T-cell (primary cell): ENCODE measurements at places on chromosomes 2 and 18.

DNA sequence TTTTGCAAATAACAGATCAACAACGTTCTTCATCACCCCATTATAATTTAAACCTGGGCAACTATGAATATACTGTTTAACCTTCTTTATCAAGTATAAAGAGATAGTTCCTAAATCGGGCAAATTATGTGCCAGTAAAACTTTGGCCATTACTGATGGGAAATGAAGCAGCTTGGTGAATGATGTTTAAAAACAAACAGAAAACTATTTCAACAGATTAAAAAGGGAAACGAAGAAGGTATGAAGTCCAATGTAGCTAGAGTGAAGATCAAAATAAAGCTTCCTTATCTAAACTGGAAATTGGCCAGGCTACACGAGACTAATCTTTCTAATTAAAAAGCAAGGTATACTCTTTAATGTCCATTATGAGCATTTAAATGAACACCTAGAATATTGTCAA is 6.7 kb upstream of the RBBP8 start:
- no peak for DNase-seq

DNA sequence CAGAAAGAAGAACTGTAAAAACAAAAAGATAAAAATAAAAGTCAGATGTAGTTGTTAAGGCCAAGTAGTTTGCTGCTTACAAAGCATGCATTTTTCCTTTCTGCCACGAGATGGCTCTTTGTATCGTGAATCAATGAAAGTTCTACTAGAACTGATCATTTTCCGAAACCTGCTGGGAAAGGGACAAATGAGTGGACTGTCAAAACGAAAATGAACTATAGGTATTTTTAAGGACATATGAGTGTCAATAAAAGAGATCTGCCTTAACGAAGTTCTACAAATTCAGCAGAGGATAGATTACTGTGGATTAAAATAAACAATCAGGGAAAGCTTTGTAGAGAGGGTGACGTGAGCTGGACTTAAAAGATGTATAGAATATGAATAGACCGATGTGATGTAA is 15.0 kb upstream of the ELOA2 start:
- no peak for DNase-seq

DNA sequence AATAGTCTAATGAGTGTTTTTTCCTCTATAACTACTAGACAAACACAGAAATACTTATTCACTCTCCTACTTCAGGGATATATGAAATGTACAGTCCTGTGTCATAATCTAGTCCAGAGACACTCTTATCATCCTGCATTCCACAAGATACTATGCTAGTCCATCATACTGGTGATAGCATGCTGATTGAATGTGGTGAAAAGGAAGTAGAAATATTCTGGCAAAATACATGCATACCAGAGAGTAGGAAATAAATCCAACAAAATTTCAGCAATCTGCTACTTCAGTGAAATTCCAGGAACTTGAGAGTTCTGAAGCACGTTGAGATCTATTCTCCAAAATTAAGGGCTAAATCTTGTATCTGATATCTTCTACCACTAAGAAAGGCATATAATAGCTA is 353.9 kb downstream of the PID1 start:
- DNase-seq = no peak

GRCh38 chr2:55345064-55345463 is 74.6 kb downstream of the CCDC88A start:
- DNase-seq = no peak

GRCh38 chr2:3914241-3914640 is 210.9 kb downstream of the DCDC2C start:
- DNase-seq = no peak

- DNase-seq = no peak
Measured at GRCh38 chr2:54772110-54772509, 48.6 kb downstream of the EML6 start.
